ENCODE measurements at places on chromosomes 7 and 10. TPM values are rescaled to one million over a fixed set of nuclear protein-coding genes. Genes with fewer than 3 reads are reported as not detected.

Gene ASB10
- total RNA-seq, result 18.4 TPM

Gene FAM25C
- total RNA-seq, result not detected

Gene FBXL15
- total RNA-seq, result 6.6 TPM

Gene SCART1
- total RNA-seq, result 0.25 TPM

Gene HABP2
- total RNA-seq, result not detected

Gene PPIA
- 841 TPM for total RNA-seq

Gene IGF2BP3
- 1.1 TPM for total RNA-seq

- H3K4me1 ChIP-seq, result no peaks in the 10 kb centered on the region
- H3K27me3 ChIP-seq, result no peaks in the 10 kb centered on the region
- no peak overlapping the region for H3K4me3 ChIP-seq
- no peaks in the 10 kb centered on the region for H3K36me3 ChIP-seq
- H3K27ac ChIP-seq, result no peak overlapping the region
- no peak for DNase-seq
These were observed 12.5 kb downstream of the SUV39H2 start for GRCh38 chr10:14891151-14891550.

GRCh38 chr7:44621034-44621749, 14.8 kb downstream of the OGDH start:
- H3K4me3 ChIP-seq, result no peak overlapping the region
- DNase-seq, result no peak
- H3K36me3 ChIP-seq, result peaks cover 29% of the 10 kb centered on the region
- H3K27ac ChIP-seq, result no peak overlapping the region

- no peaks in the 10 kb centered on the region for H3K27me3 ChIP-seq
- DNase-seq, result peak; percentile 34
- no peak overlapping the region for H3K27ac ChIP-seq
- no peak overlapping the region for H3K4me3 ChIP-seq
- no peaks in the 10 kb centered on the region for H3K4me1 ChIP-seq
These were observed 148.4 kb downstream of the GRID1 start for GRCh38 chr10:86218160-86218559.

DNA sequence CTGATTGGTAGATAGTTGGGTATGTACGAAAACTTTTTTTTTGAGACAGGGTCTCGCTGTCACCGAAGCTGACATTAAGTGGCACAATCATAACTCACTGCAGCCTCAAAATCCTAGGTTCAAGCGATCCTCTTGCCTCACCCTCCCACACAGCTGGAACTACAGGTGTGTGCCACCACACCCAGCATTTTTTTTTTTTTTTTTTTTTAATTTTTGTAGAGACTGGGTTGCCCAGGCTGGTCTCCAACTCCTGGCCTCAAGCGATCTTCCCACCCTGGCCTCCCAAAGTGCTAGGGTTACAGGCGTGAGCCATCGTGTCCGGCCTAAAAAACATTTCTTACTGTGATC, 1.5 kb upstream of the LRRC27 start:
- no peaks in the 10 kb centered on the region for H3K27me3 ChIP-seq
- H3K4me1 ChIP-seq, result peaks cover 39% of the 10 kb centered on the region

DNA sequence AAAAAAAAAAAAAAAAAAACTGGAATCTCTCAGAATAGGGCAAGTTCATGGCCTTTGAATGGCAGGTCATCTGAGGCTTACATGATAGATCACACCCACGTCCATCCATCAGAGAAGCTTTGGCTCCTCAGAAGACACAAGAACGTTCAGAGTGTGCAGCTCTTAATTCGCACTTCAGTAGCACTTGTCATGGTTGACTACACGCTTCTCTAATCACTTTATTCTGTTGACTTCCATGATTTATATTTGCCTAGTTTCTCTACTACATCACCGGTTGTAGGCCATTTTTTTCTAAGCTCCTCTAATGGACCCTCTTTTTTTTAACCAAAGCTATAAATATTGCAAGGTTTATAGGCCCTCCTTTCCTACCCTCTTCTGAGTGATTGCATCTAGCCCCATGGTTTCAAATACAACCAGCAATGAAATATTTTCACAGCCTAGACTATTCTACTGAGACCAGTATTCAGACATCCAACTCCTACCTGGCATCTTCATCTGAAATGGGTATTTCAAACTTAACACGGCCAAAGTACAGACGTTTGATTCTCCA, 305.4 kb upstream of the CELF2 start:
- DNase-seq, result no peak
- H3K27ac ChIP-seq, result no peak overlapping the region
- H3K36me3 ChIP-seq, result no peaks in the 10 kb centered on the region
- H3K4me3 ChIP-seq, result no peak overlapping the region

GRCh38 chr10:11147722-11148121, 130.1 kb downstream of the CELF2 start:
- H3K4me1 ChIP-seq, result peaks cover 85% of the 10 kb centered on the region
- H3K27me3 ChIP-seq, result no peaks in the 10 kb centered on the region
- peak; percentile 59 for DNase-seq
- peak overlapping the region; percentile 28 for H3K27ac ChIP-seq

- H3K4me3 ChIP-seq, result no peak overlapping the region
- no peaks in the 10 kb centered on the region for H3K27me3 ChIP-seq
- no peak for DNase-seq
- no peak overlapping the region for H3K27ac ChIP-seq
- no peaks in the 10 kb centered on the region for H3K4me1 ChIP-seq
- H3K36me3 ChIP-seq, result no peaks in the 10 kb centered on the region
These were observed 30.7 kb upstream of the KCNIP2 start for GRCh38 chr10:101874252-101874651.

- H3K27ac ChIP-seq, result no peak overlapping the region
- no peaks in the 10 kb centered on the region for H3K27me3 ChIP-seq
- no peak for DNase-seq
- H3K36me3 ChIP-seq, result no peaks in the 10 kb centered on the region
- H3K4me3 ChIP-seq, result no peak overlapping the region
- H3K4me1 ChIP-seq, result peaks cover 16% of the 10 kb centered on the region
These were observed 15.4 kb downstream of the MMRN2 start for GRCh38 chr10:86941991-86942421.

GRCh38 chr10:102775935-102776669, 32.4 kb downstream of the WBP1L start:
- no peaks in the 10 kb centered on the region for H3K36me3 ChIP-seq
- peaks cover 45% of the 10 kb centered on the region for H3K4me1 ChIP-seq
- peak; percentile 94 for DNase-seq

DNA sequence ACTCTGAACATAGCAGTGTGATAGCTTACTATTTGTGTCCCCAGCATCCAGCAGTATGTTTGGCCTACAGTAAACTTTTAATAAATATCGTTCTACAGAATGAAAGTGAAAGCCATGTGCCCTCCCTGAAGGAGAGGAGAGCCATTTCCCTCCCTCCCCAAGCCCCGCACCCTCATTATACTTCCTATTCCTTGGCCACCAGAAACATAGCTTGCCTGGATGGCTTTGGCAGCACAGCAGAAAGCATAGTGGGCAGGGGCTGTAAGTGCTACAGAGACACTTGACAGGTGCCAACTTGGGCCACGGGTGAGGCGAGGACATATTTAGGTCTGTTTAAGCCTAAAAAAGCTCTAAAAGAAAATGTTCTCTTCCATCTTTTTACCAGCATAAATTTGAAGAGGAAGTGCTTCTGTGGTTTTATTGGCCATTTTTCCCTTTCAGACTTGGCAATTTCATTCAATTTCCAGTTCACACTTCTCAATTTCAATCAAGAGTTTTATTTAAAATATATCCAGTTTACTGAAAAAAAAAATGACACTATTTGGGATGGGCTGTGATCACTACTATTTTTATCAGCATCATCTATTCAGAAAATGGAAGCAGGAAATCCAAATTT, 12.7 kb downstream of the HHEX start:
- H3K36me3 ChIP-seq, result no peaks in the 10 kb centered on the region
- DNase-seq, result no peak
- H3K27me3 ChIP-seq, result no peaks in the 10 kb centered on the region
- H3K27ac ChIP-seq, result no peak overlapping the region
- H3K4me3 ChIP-seq, result no peak overlapping the region

- peaks cover 40% of the 10 kb centered on the region for H3K4me1 ChIP-seq
- H3K27ac ChIP-seq, result no peak overlapping the region
- H3K27me3 ChIP-seq, result no peaks in the 10 kb centered on the region
- no peak for DNase-seq
- H3K4me3 ChIP-seq, result no peak overlapping the region
- H3K36me3 ChIP-seq, result no peaks in the 10 kb centered on the region
These were observed 53.7 kb downstream of the CAV1 start for GRCh38 chr7:116578526-116578925.

GRCh38 chr10:52597189-52597863, 175.3 kb downstream of the MBL2 start:
- no peak for DNase-seq
- H3K36me3 ChIP-seq, result no peaks in the 10 kb centered on the region
- no peak overlapping the region for H3K4me3 ChIP-seq
- H3K4me1 ChIP-seq, result no peaks in the 10 kb centered on the region
- H3K27me3 ChIP-seq, result no peaks in the 10 kb centered on the region

DNA sequence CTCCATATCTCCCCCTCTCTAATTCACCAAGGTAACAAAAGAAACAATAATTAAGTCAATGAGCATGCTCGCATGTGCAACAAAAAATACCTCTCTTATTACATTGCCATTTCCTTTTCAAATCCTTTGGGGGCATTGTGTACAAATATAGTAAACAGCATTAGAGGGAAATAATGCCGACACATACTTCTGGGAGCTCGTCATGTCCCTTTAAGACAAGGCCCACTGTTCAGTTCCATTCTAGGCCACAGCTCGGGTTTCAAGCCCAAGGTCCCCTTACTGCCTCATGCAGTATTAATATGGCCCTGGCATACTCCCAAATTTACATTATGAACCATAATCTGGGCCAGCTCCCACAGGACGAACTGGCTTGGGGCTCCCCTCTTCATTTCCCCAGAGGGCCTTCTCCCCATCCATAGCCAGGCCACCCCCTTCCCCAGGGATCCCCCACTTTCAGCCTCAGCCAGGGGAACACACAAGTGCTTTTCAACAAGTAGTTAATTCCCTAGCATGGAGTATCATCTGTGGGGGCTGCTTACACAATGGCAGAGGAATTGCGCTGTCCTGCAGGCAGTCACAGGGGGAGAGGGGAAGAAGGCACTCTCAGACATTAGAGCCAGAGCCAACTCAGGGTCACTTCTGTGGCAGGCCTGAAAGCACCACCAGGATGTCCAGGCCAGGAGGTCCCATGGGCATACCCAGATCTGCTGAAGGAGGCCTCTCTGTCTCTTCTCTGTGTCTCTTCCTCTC, 110.6 kb downstream of the KCNMA1 start:
- H3K4me3 ChIP-seq, result no peak overlapping the region
- no peaks in the 10 kb centered on the region for H3K27me3 ChIP-seq
- no peak for DNase-seq
- no peak overlapping the region for H3K27ac ChIP-seq

DNA sequence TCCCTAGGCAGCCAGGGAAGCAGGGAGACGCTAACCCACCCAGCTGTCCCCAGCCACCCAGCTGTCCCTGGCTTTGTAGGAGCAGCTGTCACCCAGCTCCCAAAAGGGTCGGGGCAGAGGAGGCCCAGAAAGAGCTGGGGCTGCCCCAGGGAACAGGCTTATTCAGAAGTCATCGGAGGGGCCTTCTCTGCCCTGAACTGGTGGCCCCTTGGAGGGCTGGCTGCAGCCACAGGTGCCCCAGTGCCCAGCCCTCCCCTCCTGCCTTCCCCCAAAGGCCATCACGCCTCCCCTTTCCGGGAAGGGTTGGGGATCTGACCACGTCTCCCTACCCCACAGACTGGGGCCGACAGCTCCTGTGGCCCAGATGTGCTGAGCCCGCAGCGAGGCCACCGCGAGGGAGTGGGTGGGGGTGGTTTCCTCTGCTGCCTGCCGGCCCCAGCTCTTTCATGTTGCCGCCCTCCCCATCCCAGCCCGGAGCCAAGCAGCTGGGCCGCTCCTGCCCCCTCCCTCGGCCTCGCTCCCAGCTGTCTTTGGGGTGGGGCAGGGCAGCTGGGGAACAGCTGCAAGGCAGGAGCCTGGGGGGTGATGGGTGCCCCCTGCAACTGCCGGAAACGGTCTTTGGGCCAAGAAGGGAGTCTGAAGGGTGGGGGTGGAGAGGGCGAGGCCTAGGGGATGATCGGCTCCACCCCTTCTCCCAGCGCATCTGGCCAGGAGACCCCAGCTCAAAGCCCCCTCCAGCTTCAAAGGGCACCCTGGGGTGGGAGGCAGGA, 16.8 kb downstream of the TRIM8 start:
- H3K36me3 ChIP-seq, result peaks cover 32% of the 10 kb centered on the region
- H3K27me3 ChIP-seq, result no peaks in the 10 kb centered on the region
- H3K4me1 ChIP-seq, result peaks cover 23% of the 10 kb centered on the region
- peak; percentile 70 for DNase-seq

DNA sequence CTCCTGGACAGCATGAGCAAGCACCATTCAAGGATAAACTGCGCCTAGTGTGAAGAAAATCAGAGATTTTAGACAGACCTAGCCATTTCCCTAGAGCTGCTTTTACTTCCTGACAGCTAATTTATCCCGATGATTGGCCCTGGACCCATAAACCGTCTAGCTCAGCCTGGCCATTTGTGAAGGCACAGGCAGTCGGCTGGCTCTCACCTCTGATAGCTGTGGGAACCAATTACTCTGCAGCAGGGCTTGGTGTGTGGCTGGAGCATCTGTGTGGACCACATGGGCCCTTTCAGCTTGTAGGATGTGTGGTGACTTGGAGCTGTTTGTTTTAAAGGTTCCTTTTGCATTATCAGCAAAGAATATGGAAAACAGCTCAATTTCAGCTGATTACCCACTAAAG, 111.1 kb upstream of the NPY start:
- no peaks in the 10 kb centered on the region for H3K4me1 ChIP-seq
- H3K4me3 ChIP-seq, result no peak overlapping the region
- H3K27ac ChIP-seq, result no peak overlapping the region
- no peaks in the 10 kb centered on the region for H3K27me3 ChIP-seq
- no peaks in the 10 kb centered on the region for H3K36me3 ChIP-seq

- DNase-seq, result no peak
- peaks cover 19% of the 10 kb centered on the region for H3K4me1 ChIP-seq
- no peaks in the 10 kb centered on the region for H3K27me3 ChIP-seq
- peak overlapping the region; percentile 30 for H3K27ac ChIP-seq
These were observed 93.5 kb upstream of the KIAA1217 start for GRCh38 chr10:24115403-24115802.

DNA sequence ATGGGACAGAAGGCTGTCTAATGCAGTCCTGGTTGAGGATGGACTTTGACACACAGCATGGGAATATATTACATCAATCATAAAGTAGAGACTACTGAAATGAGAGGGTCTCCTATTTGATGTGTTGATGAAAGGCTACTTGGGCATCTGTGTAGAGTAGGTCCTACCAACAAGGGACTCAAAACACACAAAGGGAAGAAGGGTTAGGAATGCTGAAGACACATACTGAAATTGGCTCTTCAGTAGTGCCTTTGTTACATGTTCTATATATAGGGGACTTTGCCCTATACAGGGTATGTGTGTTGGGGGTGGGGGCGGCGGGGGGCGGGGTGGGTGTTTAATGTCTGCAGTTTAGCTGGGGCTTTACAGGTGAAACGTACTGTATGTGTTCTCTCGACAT, 7.7 kb downstream of the CUL1 start:
- H3K4me1 ChIP-seq, result peaks cover 32% of the 10 kb centered on the region
- no peak overlapping the region for H3K27ac ChIP-seq
- no peaks in the 10 kb centered on the region for H3K27me3 ChIP-seq
- no peak for DNase-seq
- H3K36me3 ChIP-seq, result no peaks in the 10 kb centered on the region
- no peak overlapping the region for H3K4me3 ChIP-seq

- no peak for DNase-seq
- H3K4me3 ChIP-seq, result no peak overlapping the region
These were observed 227.7 kb downstream of the SKIDA1 start for GRCh38 chr10:21297603-21298383.

GRCh38 chr10:58079461-58079860, 188.2 kb downstream of the IPMK start:
- no peaks in the 10 kb centered on the region for H3K27me3 ChIP-seq
- H3K4me1 ChIP-seq, result no peaks in the 10 kb centered on the region
- no peaks in the 10 kb centered on the region for H3K36me3 ChIP-seq
- no peak for DNase-seq
- H3K27ac ChIP-seq, result no peak overlapping the region
